ENCODE measurements at places on chromosomes 1 and 21.

GRCh38 chr21:29586696-29587095, 288.0 kb downstream of the BACH1 start:
- no peak for DNase-seq

GRCh38 chr1:243495442-243496186, 239.8 kb downstream of the SDCCAG8 start:
- DNase-seq = no peak

DNA sequence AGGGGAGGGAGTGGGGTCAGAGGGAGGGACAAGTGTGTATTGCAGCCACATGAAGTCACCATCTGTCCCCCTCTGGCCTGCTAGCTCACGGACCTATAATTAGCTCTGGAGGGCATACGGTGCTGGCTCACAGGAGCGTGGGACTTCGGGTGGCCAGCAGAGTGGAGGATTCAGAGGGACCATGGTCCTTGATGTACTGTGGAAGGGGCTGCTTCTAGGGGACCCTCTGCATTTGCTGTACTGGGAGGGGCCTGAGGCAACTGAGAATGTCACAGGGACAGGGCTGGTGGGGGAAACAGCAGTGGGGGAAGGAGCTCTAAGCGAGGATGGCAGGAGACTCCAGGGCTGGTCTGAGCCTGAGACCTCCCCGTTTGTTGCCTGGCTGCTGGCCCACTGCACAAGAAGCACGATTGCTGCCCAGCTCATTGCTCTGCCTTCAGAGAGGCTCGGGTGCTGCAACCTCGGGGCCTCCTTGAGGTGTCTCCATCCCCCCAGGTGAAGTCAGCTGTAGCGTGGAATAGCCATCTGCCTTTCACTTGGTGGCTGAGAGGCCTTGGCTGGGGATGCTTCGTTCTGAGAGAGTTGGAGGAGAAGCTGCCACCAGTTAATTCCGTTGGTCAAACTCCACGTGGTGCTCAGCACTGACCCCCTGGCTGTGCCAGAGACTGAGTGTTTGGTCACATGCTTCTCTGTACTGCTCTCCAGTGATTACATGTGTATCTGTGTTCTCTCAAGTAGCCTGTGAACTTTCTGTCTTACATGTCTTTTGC, 2.7 kb downstream of the PPFIA4 start:
- no peak for DNase-seq

GRCh38 chr1:89149976-89150375, 24.1 kb upstream of the GBP2 start:
- no peak for DNase-seq

DNA sequence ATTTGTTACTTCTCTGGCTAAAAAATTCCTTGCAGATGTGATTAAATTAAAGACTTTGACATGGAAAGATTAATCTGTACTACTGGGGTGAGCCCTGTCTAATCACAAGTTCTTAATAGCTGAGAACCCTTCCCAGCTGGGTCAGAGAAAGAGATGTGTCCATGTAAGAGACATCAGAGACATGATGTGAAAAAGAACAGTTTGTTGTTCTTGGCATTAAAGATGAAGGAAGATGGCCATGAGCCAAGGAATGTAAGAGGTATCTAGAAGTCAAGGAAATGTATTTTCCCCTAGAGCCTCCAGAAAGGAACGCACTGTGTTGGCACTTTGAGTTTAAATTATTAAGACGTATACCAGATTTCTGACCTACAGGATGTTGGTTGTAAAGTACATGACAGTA, 1271.5 kb upstream of the PRMT6 start:
- no peak for DNase-seq

DNA sequence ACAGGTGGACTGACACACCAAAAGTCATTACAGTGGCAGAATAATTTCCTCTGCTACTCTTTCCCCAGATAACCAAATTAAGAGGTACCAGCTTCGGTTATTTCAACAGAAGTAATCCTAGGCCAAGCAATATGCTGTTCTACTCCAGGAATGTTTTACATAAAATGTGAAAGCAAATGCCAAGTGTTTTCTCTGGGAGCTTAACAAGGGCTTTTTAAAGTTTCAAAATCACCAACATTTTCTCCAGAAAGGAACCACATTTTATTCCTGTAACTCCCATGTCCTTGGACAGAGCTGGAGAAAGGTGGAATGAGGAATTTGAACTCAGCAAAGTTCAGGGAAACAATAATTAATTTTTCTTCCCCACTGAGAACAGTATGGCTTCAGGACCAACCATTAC, 27.2 kb downstream of the CNN3 start:
- no peak for DNase-seq

DNA sequence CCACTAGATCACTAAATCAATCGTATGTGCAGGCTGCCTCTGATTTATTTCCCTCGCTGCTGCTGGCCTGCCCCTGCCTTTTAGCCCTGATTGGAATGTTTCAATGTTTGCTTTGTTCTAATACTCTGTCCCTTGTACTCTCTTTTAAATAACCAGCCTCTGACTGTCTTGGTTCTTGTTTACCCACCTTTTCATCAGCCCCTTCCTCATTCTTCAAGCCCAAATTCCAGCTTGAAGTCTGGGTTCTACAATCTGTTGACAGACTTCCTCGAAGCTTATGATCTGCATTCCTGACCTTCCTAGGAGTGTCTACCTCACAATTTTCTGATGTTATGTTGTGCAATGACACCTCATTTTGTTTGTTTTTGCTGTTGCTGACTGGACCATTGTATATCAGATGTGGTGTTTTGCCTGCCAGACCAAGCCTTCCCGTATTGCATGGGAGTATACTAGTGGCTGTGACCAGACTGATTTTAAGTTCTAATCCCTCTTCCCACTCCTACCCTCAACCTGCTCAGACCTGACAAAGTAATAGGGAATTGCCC, 46.6 kb upstream of the APOBEC4 start:
- no peak for DNase-seq

GRCh38 chr1:45658171-45658570, 28.2 kb downstream of the GPBP1L1 start:
- DNase-seq = no peak

DNA sequence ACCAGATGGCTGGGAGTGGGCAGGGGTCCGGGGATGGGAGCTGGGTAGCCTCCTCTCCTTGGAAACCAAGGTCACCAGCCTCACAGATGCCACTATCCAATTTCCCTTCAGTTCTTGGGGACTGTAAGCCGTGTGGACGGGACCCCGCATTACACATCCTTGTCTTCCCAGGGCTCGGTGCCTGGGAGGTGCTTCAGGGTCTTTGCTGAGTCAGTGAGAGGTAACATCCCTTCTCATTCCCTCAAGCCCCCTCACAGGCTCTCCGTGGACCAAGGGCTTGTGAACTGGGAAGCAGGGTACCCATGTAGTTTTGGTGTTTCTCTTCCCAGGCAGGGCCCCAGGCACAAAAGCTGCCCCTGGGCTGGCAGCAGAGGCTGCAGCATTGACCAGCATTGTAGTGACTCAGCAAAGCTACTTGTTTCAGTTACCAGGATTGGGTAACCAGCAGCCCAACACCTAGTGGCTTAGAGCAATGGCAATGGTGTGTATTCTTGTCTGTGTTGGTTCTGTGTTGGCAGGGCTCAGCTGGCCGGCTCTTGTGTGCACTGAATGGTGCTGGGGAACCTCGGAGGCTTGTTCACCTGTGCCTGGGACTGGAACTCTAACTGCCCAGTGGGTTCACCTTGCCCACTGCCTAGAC, 24.6 kb upstream of the PCBP3 start:
- DNase-seq = no peak

All from LNCaP clone FGC (cell line).